ENCODE measurements at places on chromosomes 3 and 15. TPM values are rescaled to one million over a fixed set of nuclear protein-coding genes. Genes with fewer than 3 reads are reported as not detected.

DAZL gene
- not detected for polyA plus RNA-seq

SPRED1 gene
- polyA plus RNA-seq: 15.1 TPM

IQCH gene
- polyA plus RNA-seq: 0.95 TPM

KBTBD13 gene
- polyA plus RNA-seq: not detected

PRSS50 gene
- polyA plus RNA-seq: not detected

SLC27A2 gene
- polyA plus RNA-seq: 0.11 TPM

SEC11A gene
- polyA plus RNA-seq: 324 TPM

BCL2A1 gene
- 2.7 TPM for polyA plus RNA-seq
